ENCODE measurements at places on chromosomes 6 and 20. TPM values are rescaled to one million over a fixed set of nuclear protein-coding genes. Genes with fewer than 3 reads are reported as not detected.

Gene RSPH9
- 1.5 TPM for total RNA-seq

Gene DZANK1
- 0.83 TPM for total RNA-seq

Gene OOEP
- total RNA-seq: not detected

Gene ANKRD66
- total RNA-seq: not detected

Gene SLC26A8
- not detected for total RNA-seq

Gene BPI
- not detected for total RNA-seq

Gene PRDM13
- total RNA-seq: not detected

Gene FAM110A
- total RNA-seq: 1.3 TPM

Gene BLCAP
- total RNA-seq: 31.0 TPM

DNA sequence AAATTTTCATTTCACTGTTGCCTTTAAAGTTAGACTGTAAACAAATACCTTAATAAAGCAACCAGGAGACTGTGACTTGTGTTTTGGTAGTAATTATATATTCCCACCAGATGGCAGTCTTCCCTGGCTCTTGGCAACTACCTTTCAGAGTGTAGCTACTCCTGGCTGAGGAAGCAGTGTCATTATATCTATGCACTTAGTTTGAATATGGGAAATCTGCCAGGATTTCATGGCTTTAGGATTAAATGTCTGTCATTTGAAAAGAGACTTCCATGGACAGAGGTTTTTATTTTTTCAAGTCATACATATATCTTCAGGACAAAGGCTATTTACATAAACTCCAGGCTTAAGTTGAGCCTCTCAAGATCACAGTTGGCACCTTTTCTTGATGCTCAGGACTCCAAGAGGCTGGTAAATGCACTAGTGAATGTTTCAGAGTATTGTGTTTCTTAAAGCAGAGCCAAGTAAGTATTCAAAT is 160.1 kb downstream of the C6orf58 start:
- H3K27me3 ChIP-seq: no peaks in the 10 kb centered on the region
- no peaks in the 10 kb centered on the region for H3K4me1 ChIP-seq
- H3K27ac ChIP-seq: no peak overlapping the region
- H3K4me3 ChIP-seq: no peak overlapping the region
- H3K36me3 ChIP-seq: no peaks in the 10 kb centered on the region

- peak; percentile 33 for DNase-seq
- H3K27me3 ChIP-seq: no peaks in the 10 kb centered on the region
- H3K4me1 ChIP-seq: no peaks in the 10 kb centered on the region
- H3K4me3 ChIP-seq: no peak overlapping the region
- H3K27ac ChIP-seq: no peak overlapping the region
Observed at GRCh38 chr6:133546098-133546497, 304.9 kb downstream of the EYA4 start.

DNA sequence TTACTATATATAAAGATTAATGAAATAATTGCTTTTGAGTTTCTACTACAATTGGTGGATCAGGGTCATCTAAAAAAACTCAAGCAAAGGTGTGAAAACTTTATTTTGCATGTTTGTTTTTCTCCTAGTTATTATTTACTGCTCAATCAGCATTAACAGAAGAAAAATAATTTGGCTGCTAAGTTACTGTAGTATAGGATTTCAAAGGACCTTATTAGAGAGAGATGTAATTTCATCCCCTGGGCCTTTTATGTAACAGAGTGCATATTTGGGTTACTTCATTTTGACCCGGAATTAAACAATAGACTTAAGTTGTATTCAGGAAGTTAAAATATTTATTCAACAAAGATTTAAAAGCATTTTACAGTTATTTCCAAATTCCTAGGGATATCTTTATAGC is 49.8 kb downstream of the EYA4 start:
- H3K4me1 ChIP-seq: no peaks in the 10 kb centered on the region
- no peak for DNase-seq
- no peaks in the 10 kb centered on the region for H3K36me3 ChIP-seq

GRCh38 chr6:157240059-157240959 is 83.0 kb downstream of the TMEM242 start:
- DNase-seq: no peak
- no peaks in the 10 kb centered on the region for H3K4me1 ChIP-seq
- no peak overlapping the region for H3K27ac ChIP-seq
- H3K27me3 ChIP-seq: peaks cover 16% of the 10 kb centered on the region
- H3K4me3 ChIP-seq: peak overlapping the region; percentile 3

GRCh38 chr6:127554435-127555006 is 22.5 kb upstream of the C6orf58 start:
- H3K36me3 ChIP-seq: no peaks in the 10 kb centered on the region
- H3K27me3 ChIP-seq: no peaks in the 10 kb centered on the region
- DNase-seq: peak; percentile 52
- no peak overlapping the region for H3K4me3 ChIP-seq
- no peaks in the 10 kb centered on the region for H3K4me1 ChIP-seq
- H3K27ac ChIP-seq: no peak overlapping the region

- no peak for DNase-seq
- H3K27me3 ChIP-seq: no peaks in the 10 kb centered on the region
- no peak overlapping the region for H3K27ac ChIP-seq
- no peak overlapping the region for H3K4me3 ChIP-seq
- H3K4me1 ChIP-seq: no peaks in the 10 kb centered on the region
Observed at GRCh38 chr20:18416486-18416885, 50.3 kb downstream of the DZANK1 start.

GRCh38 chr6:168105813-168106632 is 27.0 kb upstream of the FRMD1 start:
- no peaks in the 10 kb centered on the region for H3K27me3 ChIP-seq
- DNase-seq: no peak

- no peak for DNase-seq
- H3K27me3 ChIP-seq: no peaks in the 10 kb centered on the region
- no peaks in the 10 kb centered on the region for H3K36me3 ChIP-seq
- H3K27ac ChIP-seq: no peak overlapping the region
Observed at GRCh38 chr6:10564975-10565673, 44.0 kb downstream of the GCNT2 start.

DNA sequence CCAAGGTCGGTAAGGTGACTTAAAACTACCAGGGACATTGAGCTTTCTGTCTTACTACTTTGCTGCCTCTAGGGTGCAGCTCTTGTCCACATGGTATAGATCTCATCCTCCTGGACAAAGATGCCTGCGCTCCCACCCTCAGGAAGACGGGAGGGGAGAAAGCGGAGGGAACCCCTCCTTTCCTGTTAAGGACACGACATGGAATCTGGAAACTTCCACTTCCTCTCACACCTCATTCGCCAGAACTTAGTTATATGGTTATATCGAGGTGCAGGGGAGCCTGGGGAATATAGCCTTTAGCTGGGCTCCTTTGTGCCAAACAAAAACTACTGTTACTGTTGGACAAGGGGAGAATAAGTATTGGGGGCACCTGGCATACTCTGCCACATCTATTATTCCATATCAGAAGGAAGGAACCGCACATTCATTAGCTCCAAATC is 224.3 kb upstream of the TSHZ2 start:
- peak; percentile 10 for DNase-seq
- H3K4me3 ChIP-seq: no peak overlapping the region
- H3K36me3 ChIP-seq: no peaks in the 10 kb centered on the region
- no peaks in the 10 kb centered on the region for H3K27me3 ChIP-seq

DNA sequence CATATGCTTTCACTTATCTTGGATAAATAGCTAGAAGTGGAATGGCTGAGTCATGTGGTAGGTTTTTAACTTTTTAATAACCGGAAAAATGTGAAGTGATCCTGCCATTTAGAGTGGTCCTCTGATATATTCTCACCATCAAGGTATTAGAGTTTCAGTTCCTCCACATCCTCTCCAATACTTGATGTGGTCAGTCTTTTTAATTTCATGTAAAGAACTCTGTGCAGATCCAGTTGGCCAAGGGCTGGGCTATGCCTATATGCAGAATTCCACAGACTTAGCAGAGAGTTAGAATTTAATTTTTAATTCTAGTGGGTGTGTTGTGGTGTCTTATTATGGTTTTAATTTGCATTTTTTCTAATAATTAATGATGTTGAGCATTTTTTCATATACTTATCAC is 141.1 kb downstream of the SYCP2 start:
- no peaks in the 10 kb centered on the region for H3K27me3 ChIP-seq
- H3K4me1 ChIP-seq: no peaks in the 10 kb centered on the region
- no peak for DNase-seq
- no peak overlapping the region for H3K27ac ChIP-seq

DNA sequence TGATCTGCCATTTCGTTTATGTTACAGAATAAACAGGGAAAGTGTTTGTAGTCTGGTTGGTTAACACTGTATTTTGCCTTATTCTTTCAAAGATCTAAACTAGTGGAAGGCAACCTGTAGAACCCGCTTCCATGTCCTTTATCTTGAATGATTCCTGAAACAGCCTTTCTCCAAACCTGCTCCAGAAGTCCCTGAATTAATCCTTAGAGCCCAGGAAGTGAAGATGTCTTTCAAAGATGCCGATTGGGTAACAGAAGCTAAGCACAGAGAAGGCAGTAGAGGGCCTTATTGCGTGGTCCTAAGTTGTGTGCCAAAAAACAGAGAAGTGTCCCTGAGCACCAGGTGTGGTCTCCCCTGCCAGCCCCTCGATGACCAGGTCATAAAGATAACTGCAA is 19.2 kb upstream of the ZSCAN16 start:
- H3K27me3 ChIP-seq: no peaks in the 10 kb centered on the region
- peak overlapping the region; percentile 69 for H3K27ac ChIP-seq

DNA sequence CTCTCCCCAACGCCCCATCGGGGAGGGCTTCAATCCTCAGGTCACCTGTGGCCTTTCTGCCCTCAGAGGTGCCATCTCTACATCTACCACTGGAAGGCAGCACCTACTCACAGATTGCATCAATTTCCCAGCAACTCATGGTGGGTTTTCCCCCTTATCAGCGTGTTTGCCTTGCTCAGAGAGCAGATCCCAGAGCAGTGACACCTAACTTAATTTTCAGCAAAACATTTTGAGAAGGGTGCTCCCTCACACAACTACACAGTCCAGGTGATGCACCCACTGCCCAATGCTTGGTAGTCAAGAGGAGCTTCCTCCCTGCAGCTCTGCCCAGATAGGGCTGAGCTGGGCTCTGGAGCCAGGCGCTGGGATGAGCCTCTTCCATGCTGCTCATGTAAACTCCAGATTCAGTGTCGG is 48.2 kb downstream of the PLG start:
- H3K27ac ChIP-seq: no peak overlapping the region
- no peaks in the 10 kb centered on the region for H3K4me1 ChIP-seq
- no peaks in the 10 kb centered on the region for H3K27me3 ChIP-seq
- H3K36me3 ChIP-seq: no peaks in the 10 kb centered on the region
- DNase-seq: no peak

DNA sequence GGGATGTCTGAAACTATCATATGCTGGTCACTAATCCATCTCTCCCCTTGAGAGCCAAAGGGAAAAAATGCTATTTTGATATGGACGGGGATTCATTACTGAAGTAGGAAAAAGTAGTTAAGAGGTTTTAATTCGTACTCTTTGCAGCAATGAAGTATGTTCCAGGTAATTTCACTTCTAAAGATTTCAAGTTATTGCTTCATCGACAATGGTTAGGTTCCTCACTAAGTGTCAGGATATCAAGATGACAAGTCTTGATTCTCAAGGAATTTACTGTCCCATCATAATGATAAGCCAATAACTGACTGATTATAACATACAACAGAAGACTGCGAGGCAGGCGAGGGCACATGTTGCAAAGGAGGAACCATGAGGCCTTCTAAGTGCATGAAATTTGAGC is 57.0 kb downstream of the GMDS start:
- H3K27me3 ChIP-seq: no peaks in the 10 kb centered on the region
- H3K36me3 ChIP-seq: no peaks in the 10 kb centered on the region
- H3K27ac ChIP-seq: no peak overlapping the region
- no peaks in the 10 kb centered on the region for H3K4me1 ChIP-seq

DNA sequence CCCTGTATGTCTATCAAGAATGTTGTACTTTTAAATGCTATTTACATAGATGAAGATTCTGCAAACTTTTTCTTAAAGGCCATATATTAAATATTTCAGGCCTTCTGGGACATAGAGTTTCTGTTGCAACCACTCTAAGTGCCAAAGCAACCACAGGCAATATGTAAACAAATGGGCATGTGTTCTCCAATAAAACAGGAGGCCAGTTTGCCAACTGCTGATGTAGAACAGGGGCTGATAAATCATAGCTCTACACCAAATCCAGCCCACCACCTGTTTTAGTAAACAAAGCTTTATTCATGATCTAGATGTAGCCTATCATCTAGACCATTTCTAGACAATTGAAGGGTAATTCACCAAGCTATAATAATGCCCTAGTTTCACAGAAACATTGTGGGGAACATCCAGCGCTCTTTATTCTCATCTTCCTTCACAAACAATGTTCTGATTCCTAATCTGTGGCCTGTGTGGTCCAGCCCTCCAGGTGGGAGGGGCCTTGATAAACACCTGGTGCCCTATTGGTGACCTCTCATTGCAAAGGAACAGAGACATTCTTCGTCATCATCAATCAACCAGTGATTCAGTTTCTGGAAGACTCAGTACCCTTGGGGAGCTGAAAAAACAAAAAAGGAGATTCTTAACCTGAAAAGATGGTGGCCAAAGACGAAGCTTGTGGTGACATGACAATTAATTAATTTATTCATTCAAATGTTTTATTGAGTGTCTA is 80.2 kb downstream of the PREP start:
- H3K27ac ChIP-seq: no peak overlapping the region
- peak; percentile 11 for DNase-seq
- no peaks in the 10 kb centered on the region for H3K36me3 ChIP-seq
- H3K4me1 ChIP-seq: peaks cover 6% of the 10 kb centered on the region

- no peaks in the 10 kb centered on the region for H3K27me3 ChIP-seq
- no peak for DNase-seq
- H3K27ac ChIP-seq: no peak overlapping the region
- no peak overlapping the region for H3K4me3 ChIP-seq
- H3K4me1 ChIP-seq: peaks cover 51% of the 10 kb centered on the region
Observed at GRCh38 chr6:35492258-35492973, 4.5 kb downstream of the TEAD3 start.

- H3K4me3 ChIP-seq: no peak overlapping the region
- H3K4me1 ChIP-seq: peaks cover 3% of the 10 kb centered on the region
- no peak for DNase-seq
- no peak overlapping the region for H3K27ac ChIP-seq
- H3K27me3 ChIP-seq: no peaks in the 10 kb centered on the region
- no peaks in the 10 kb centered on the region for H3K36me3 ChIP-seq
Observed at GRCh38 chr20:54345821-54346220, 129.6 kb upstream of the DOK5 start.

DNA sequence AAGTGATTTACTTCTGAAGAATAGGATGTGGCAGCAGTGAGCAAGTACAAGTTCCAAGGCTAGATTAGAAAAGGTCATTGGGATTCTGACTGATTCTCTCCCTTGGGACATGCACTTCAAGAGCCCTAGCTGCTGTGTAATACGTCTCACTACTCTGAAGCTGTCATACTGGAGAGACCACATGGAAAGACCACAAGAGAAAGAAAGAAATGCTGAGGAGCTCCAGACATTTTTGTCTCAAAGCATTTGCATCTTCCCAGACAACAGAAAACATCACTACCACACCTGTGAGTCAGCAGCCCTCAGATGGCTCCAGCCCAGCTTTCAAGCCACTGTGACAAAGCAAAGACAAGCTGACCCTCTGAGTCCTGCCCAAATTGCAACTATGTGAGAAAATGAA is 20.7 kb downstream of the TENT5A start:
- H3K27ac ChIP-seq: no peak overlapping the region
- no peak overlapping the region for H3K4me3 ChIP-seq
- no peaks in the 10 kb centered on the region for H3K4me1 ChIP-seq

GRCh38 chr6:136086686-136087085 is 163.4 kb downstream of the MTFR2 start:
- no peaks in the 10 kb centered on the region for H3K4me1 ChIP-seq
- DNase-seq: peak; percentile 77
- H3K27ac ChIP-seq: peak overlapping the region; percentile 26
- no peaks in the 10 kb centered on the region for H3K27me3 ChIP-seq

Measured in fibroblast of lung (primary cell).